GM04504 (cell line): ENCODE measurements at places on chromosomes 3 and 15.

DNA sequence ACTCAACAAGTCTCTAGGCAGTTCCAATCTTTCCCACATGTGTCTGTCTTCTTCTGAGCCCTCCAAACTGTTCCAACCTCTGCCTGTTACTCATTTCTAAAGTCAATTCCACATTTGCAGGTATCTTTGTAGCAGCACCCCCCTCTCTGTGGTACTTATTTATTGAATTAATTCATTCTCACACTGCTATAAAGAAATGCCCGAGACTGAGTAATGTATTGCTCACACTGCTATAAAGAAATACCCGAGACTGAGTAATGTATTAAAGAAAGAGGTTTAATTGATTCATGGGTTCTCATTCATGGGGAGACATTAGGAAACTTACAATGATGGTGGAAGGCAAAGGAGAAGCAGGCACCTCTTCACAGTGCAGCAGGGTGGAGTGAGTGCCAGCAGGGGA lies 1413.8 kb downstream of the SI start:
- no peak for DNase-seq

- no peak for DNase-seq
Observed at GRCh38 chr3:185153861-185154629, 1.2 kb upstream of the C3orf70 start.

- DNase-seq, result no peak
Observed at GRCh38 chr3:79351699-79352098, 416.1 kb downstream of the ROBO1 start.

DNA sequence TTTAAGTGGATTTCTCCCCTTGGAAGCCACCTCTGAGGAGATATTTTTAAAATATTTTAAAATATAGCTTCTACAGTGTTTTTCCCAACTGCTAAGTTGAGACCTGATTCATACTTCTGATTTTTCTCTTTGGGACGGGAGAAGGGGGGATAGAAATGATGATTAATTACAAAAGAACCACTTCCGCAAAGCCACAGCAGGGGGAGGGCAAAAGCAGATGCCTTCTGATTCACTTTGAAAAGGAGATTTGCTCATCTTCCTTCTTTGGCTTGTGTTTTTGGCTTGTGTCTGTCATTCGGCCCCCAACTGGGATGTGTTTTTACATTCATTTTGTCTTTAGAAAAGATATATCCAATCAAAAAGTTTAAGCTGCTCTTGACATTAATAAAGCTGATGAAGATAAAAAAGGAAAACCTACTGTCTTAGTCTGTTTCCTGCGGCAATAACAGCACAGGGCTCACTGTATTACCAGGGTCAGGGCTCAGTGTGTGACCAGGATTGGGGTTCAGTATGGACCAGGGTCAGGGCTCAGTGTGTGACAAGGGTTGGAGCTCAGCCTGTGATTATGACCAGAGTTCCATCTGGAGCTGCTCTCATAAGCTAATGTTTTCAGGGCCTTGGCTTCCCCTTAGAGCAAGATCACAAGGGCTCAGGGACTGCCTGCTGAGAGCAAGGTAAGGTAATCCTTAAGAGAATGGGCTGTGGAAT lies 223.2 kb downstream of the MTHFS start:
- DNase-seq, result peak; percentile 29

DNA sequence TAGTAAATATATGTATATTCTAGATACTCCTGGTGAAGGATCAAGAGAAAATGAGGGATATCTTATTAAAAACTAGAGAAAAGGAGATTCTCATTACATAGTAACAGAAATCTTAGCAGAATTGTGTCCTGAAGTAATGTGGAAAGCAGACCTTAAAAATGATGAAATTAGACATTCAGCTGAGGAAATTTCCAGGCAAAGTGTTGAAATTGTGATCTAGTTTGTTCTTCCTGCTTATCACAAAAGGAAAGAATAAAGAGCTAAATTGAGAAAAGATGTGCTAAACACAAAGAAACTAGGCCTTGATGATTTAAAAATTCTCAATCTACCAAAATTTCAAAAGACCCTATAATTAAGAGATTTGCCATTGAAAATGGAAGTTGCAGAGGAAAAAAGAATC lies 362.6 kb upstream of the PLSCR5 start:
- no peak for DNase-seq

DNA sequence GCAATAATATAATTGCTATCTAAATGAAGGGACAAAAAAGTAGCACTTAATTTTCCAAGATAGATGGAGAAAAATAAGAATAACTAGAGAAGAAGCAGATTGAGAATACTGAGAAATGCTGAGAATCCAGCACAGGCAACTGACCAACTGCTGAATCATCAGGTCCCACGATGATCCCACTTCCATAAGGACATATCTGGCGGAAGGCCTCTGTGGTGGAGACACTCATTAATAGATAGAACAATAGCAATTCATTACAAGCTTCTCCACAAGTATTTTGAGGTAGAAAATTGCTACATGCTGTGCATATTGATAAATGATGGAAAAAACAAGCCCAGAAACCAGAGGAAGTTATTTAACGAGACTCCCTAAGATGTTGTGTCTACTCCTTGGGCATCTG lies 105.9 kb downstream of the DUT start:
- no peak for DNase-seq

GRCh38 chr3:182837855-182838454 lies 44.7 kb downstream of the ATP11B start:
- DNase-seq, result no peak

DNA sequence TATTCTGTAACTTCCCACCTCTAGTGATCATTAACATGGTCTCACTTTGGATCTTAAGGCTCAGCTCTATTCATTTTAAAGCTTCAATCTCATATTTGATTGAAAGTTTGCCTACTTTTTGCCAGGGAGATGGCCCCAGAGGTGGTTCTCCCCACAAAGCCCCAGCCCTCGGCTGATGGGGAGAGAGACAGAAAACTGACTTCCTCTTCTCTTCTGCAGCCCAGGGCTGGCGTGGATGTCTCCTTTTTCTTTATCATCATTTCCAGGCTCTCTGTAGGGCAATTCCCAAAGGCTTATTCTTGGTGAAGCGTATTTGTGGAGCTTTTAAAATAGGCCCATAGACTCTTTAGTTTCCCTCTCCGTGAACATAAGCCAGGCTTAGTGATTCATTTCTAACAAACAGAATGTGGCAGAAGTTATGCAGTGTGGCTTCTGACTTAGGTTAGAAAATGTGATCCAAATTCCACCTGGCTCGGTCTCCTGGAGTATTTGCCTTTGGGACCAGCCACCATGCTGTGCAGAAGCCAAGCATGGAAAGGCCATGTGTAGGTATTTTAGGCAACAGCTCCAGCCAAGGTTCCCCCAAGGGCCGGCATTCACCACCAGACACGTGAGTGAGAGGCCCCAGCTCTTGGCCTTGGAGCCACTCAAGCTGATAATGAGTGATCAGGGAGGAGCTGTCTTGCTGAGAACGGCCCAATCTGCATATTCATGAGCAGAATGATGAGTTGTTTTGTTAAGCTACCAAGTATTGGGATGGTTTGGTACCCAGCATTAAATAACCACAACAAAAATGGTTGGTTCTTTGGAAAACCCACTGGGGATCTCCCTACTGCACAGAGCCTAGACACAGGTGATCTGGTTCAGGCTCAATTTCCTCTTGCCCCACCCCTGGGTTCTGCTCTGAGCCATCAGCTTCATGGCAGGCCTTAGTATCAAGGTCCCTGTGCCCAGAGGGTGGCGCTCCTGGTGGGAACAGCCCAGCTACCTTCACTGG lies 353.2 kb upstream of the PROK2 start:
- no peak for DNase-seq

DNA sequence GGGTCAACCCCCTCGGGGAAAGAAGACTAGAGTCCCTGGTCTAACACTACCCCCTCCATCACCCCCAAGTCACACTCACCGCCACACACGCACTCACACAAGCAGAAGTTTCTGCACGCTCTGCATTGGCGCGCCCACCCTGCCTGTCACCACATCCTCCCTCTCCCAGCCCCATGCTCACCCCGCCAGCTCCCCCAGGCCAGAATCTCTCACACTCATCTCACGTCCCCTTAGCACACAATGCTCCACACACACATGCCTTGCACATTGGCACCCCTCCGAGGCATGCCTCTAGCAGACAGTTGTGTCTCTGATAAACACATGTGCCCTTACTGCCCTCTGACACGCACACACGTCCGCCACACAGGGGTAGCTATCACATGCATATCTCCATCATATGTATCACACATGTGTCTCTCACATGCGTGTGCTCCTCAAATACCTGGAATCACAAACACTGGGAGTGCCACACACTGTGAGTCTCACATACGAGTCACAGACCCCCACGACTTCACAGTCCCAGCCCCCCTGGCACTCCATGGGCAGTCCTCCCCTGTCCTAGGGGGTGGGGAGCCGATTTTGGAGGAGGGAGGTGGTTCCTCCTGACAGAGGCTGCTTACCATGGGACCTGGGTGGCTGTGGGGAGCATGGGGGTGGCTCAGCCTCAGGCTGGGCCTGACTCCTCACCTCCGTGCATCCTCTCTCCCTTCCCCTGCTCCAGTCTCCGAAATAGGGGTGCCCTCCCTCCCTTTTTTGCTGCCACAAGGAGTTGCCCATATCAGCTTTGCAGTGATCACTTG lies 898 bp downstream of the FBLN2 start:
- DNase-seq, result no peak

DNA sequence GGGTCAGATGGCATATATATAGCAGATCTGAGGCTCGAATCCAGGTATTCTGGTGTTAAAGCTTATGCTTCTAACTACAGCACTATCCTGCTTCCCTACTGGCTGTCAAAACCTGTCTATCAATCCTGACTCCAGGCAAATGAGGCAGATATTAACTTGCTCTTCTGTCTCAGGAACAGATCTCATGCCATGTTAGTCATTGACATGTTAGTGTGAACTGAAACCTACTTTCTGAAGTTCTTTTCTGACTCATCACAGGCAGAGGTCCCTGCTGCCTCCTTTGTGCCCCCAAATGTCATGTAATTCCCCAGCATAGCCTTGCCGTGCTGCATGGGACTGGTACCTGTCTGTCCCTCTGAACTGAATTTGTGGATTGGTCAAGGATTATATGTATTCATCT lies 125.0 kb upstream of the SMAD3 start:
- DNase-seq, result no peak

- DNase-seq, result no peak
Observed at GRCh38 chr15:42929306-42929848, 8.8 kb upstream of the TTBK2 start.

- peak; percentile 52 for DNase-seq
Observed at GRCh38 chr3:187211532-187212195, 14.4 kb downstream of the RTP1 start.

DNA sequence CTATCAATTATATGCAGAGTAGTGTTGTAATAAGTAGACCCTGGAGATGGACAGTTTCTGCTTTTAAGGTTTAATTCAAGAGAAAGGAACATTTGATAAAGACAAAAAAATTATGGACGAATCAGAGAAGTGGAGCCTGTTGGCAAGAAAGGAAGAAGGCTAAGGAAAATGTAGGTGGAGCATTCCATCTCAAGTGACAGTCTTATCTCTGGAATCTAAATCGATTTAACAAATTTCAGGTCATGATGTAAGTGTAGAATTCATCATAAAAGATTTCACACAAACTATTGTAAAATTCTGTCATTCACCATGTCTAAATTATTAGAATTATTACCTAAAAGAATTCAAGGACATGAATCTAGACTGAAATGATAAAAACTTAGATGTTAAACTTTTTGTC lies 36.3 kb downstream of the TSC22D2 start:
- DNase-seq, result no peak

- peak; percentile 98 for DNase-seq
Observed at GRCh38 chr15:101201411-101202174, 50.3 kb downstream of the CHSY1 start.

DNA sequence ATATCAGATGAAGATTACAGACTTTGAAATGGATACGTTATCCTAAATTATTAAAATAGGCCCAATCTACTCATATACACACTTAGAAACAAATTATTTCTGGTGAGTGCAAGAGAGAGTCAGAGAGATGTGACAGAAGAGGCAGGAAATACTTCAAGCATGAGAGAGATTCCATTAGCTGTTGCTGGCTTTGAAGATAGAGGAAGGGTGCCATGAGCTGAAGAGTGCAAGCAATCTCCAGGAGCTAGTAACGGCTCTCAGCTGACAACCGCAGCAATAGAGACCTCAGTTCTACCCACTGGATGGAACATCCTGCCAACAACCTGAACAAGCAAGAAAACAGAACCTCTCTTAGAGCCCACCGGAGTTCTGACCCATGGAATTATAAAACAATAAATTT lies 270.7 kb upstream of the SLITRK3 start:
- DNase-seq, result no peak

- DNase-seq, result no peak
Observed at GRCh38 chr3:16401273-16401672, 112.2 kb downstream of the RFTN1 start.

GRCh38 chr3:59381282-59381681 lies 331.5 kb upstream of the CFAP20DC start:
- DNase-seq, result no peak

DNA sequence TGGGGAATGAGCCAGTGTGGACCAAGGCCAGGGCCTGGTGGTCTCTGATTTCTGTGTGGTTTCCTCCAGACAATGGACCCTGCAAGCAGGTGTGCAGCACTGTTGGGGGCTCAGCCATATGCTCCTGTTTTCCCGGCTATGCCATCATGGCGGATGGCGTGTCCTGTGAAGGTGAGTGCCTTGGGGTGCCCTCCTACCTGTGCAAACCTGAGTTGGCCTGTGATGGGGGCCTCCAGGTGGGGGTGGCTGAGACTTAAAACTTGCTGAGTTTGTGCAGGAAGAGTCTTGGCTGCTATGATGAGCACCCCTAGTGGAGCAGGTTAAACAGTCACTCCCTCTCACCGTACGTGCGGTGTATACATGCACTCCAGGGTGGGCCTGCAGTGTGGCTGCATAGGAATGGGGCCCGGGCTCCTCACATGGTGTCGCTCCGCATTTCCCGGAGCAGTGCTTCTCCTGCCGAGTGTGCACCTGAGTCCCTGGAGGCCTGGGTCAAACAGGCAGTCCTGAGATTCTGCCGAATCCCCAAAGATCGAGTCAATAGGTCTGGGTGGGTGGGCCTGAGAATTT lies 70.8 kb downstream of the FBLN2 start:
- no peak for DNase-seq
